AG20443 (cell line): ENCODE measurements at places on chromosomes 7 and 10.

DNA sequence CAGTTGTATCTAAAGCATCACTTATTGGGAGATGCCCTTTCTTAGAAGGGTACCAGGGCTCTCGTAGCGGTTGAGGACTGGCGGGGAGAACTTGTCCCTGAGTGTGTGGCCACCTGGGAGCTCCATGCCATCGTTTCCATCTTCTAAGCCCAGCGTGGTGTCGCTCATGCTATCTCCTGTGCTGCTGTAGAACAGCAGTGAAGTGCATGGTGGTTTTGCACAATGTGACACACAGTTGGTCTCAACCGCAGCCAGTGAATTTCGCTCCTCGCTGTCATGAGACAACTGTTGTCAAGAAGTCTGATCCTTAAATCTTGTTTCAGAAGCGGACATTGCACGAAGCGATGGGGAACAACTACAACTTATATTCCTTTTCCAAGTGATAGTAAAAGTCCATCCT is 283.4 kb downstream of the GRID1 start:
- no peak for DNase-seq

GRCh38 chr7:73969991-73970390 is 58.0 kb upstream of the ELN start:
- DNase-seq = no peak

- peak; percentile 11 for DNase-seq
These were observed 13.5 kb downstream of the TNPO3 start for GRCh38 chr7:129041142-129042085.

DNA sequence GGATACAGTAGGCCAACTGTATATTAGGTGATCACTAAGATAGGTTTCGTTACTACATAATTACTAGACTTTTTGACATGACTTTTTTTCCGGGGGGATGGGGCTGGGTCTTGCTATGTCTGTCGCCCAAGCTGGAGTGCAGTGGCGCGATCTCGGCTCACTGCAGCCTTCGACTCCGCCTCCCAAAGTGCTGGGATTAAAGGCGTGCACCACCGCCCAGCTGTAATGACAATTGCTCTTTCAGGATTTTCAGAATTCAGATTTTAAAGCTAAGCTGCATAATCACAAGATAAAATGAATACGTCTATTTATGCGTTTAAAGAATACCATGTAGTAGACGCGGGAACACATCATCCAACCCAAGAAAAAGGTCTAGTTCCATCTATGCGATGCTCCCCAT is 982 bp downstream of the IDI1 start:
- DNase-seq = no peak

DNA sequence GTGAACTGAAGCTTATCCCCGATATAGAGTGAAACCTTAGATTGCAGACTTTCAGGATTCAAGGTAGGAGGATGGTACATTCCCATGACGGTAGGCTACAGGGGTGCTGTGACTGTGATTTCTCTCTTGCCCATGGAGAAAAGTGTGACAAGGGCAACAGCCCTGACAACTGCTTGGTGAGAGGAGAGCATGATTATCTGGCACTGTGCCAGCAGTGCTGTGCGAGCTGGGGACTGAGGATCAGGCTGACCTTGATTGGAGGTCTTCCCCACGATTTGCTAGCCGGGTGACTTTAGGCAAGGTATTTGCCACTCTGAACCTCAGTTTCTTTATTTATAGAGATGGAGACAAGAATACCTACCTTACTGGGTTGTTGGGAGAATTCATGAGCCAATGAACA is 229.5 kb downstream of the PTEN start:
- DNase-seq = no peak

DNA sequence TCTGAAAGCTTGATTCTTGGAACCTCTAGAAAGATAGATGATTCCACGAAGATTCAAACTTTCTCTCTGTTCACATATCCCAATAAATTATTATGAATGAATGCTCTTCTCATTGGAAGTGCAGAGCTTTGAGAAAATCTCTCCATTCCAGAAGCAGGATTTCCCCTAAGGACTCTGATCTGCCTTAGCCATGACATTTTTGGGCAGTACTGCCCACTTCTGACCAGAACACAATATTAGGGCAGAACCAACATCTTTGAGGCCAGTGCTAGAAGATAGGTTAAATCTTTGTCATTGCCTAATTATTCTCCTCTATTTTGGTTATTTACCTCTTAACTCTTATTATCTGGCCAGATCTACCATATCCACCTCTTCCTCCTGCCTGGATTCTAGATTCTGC is 49.9 kb downstream of the ARMC3 start:
- DNase-seq = no peak

GRCh38 chr7:114663502-114663901 is 248.9 kb downstream of the FOXP2 start:
- peak; percentile 16 for DNase-seq

GRCh38 chr10:115432188-115432819 is 339.1 kb downstream of the ATRNL1 start:
- no peak for DNase-seq

- DNase-seq = no peak
These were observed 91.5 kb downstream of the MYO3A start for GRCh38 chr10:26025523-26025922.

- no peak for DNase-seq
These were observed 296.6 kb downstream of the PLXNA4 start for GRCh38 chr7:132279718-132280117.

GRCh38 chr7:92723205-92723604 is 113.2 kb downstream of the CDK6 start:
- DNase-seq = peak; percentile 49

- no peak for DNase-seq
These were observed 12.4 kb upstream of the BMPER start for GRCh38 chr7:33892945-33893344.

GRCh38 chr7:76201732-76202665 is at the start of gene SRRM3:
TSS of gene SRRM3 (plus strand) at chr7:76201896. CDS start at chr7:76235067, 33,171 bp downstream.
- DNase-seq = peak; percentile 94

DNA sequence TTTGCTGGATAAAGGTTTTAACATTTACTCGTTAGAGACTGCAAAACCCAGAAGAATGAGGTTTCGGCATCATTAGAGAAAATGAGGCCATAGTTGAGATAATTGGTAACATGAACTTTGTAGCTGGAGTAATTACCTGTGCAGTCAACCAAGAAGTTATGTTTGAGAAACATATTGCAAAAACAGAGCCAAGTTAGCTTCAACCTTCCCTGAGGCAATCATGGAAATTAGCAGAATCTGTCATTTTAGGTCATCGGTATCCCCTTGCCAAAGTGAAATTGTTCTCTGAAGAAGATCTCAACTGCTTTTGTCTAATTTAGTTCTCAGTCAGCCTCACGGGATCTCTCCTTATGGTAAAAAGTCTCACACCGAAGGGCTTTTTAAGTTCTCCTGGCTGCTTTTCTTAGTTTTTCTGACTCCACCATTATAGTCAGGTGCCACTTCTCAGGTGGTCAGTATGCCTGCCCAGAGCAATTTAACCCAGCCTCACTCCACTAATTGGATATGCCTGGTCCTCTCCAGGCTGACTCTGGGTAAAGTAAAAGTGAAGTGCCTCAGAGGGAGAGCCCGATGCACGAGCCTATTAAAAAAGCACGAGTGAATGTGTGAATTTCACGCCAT is 52.5 kb downstream of the NRCAM start:
- no peak for DNase-seq

- DNase-seq = no peak
These were observed 61.6 kb downstream of the CHST3 start for GRCh38 chr10:72025832-72026231.

DNA sequence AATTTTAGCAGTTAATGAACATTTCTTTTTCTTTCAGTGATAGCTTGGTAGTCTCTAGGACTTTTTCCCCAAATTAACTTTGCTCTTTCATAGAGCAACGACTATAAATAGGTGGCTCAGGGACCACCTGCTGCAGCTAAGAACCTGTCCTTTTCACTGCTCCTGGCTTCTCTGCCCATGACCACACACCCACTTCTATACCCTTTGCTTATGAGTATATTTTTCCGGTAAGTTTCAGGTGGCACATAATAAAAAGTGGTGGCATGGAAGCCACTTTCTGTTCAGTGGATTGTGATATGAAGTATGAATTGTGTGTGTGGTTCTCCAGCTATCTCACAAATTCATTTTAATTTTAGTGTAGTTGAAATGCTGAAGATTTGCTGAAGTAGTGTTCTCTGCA is 1.2 kb downstream of the ING3 start:
- no peak for DNase-seq

- DNase-seq = no peak
These were observed 83.1 kb upstream of the SORCS3 start for GRCh38 chr10:104557966-104558365.

DNA sequence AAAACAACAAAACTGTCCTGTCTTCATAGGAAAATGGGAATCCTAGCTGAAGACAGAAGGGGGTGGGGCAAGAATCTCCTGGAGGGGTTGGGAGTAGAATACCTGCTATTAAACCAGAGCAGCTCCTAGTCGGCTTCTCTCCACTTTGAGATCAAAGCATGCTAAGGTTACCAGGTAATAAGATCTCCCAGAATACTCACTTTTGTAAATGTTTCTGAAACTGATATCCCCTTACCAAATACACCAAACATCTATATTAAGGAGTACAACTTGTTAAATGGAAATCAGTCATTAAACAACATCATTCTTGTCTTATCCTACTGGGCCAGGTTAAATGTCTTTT is 29.5 kb upstream of the DAGLB start:
- DNase-seq = no peak

DNA sequence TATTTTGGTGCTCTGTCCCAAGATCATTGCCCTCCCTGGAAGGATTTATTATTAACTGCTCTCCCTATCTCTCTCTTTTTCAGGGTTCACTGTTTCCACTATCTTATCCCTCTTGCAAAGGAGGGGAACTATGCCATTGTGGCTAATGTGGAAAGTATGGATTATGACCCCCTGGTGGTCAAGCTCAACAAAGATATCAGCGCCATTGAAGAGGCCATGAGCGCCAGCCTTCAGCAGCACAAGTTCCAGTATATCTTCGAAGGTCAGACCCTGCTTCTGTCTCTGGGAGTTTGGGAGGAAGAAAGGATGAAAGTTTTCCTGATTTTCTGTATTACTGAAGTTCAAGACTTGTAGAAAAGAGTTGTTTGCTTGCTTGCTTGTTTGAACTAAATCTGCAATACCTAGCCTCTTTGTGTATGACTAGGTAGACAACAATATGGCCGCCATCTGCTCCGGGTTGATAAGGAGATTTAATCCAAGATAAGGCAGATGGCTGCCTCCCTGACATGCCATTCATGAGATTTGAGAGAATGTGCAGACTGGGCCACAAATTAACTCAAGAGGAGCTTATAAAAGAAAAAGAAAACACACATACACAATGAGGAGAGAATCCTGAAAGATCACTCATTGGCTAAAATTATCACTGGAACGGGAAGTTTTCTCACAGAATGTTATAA is 122.2 kb upstream of the LRGUK start:
- DNase-seq = no peak

DNA sequence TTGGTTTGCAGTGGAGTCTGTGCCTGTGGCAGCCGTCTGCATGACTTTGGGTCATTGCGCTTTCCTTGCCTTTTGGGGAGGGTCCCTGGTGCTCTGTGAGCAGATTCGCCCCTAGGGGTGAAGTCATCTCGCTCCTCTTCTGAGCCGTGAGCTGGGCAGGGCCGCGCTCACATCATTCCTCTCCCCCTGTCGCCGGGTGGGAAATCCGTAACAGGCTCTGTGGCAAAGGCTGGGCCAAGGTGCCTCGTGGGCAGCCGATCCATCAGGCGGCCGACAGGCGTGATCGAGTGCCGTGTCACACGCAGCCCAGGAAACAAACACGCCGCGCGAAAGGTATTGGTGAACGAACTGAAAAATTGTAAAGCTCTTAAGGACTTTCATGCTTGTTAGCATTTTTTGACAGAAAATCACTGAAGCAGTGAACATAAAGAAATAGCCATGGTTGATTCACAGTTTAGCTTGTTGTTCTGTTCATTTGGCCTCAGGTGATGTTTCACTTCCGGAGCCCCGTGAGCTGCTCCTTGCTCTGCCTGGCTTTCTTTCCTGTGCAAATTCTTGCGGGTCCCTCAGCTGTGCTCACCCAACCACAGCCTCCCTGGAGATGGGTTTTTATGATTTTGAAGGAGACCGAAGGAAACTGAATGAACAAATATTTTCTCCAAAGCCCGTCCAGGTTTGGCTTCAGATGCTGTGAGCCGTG is 122.1 kb downstream of the NKX6-2 start:
- DNase-seq = no peak
